Anterior cingulate cortex (tissue), 58 donors: ENCODE measurements at places on chromosomes 4 and X.

- no peak for DNase-seq
Observed at GRCh38 chr4:69835766-69836165, 24.2 kb downstream of the SULT1E1 start.

GRCh38 chr4:147704846-147705245 is 20.9 kb upstream of the PRMT9 start:
- DNase-seq = no peak

DNA sequence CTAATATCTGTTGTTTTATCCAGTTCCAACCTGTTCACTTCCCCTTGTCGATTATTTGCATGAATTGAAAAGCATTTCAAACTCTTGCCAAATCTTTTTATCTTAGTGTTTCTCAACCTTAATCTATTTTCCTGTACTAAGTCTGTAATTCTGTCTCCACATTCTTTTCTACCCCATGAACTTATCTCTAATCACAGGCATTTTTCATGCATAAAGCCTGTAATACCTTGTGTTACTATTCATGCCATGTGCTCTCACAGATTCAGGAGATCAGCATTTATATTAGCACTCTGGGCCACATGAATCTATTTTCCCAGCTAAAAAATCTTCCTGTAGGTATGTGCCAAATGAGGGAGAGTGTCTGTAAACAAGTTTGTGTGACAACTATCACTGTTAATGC is 1360.9 kb downstream of the STIM2 start:
- DNase-seq = no peak

GRCh38 chr4:33883111-33883510 is 2361.2 kb downstream of the ARAP2 start:
- no peak for DNase-seq

DNA sequence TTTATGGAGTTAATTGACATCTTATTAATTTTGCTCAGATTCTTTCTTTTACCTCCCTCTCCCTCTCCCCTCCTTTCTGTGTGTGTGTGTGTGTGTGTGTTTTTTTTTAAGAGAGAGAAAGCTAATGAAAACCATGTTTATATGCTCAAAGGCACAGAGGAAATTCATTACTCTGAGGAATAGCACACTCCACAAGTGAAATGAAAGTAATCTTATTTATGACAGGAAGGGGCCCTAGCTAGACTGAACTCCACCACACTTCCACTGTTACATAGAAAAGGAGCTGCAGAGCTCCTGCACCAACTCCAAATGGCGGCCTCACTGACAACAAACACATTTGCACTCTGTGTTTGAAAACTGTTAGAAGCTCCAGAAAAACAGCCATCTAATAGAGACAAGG is 150.6 kb downstream of the RASL11B start:
- no peak for DNase-seq

- DNase-seq = no peak
Observed at GRCh38 chrX:72539822-72540221, 32.8 kb downstream of the HDAC8 start.

DNA sequence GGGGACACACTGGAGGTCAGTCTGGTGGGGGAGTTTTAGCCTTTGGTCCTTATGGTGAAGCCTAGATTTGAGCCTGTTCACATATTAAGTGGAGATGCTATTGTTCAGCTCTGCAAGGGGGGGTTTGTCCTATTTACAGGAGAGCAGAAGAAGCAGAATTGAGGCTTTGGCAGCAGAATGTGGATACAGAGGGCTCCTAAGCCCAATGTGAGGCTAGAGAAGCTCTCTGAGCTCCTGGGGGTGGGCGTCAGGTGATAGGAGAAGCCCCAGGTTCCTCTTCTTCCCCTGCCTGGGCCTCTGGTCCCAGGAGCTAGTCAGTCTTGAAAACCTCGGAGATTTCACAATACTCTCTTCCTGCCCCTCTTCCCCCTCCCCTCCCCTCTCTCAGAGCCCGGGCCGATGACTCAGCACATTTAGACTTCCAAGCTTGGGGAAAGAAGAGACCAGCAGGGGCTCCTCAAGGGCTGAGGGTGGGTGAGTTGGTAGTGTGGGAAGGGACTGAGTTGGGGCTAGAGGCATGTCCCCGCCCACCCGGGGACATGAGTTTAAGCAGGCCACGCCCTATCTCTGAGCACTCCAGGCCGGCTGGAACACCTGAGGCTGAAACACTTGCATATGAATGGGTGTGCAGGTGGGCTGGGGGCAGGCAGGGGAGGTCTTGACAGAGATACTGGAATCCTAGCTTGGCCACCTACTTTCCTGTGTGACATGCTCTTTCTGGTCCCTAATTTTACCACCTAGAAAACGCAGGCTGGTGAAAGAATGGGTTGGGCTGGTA is 3.4 kb downstream of the TFE3 start:
- DNase-seq = peak; percentile 23

DNA sequence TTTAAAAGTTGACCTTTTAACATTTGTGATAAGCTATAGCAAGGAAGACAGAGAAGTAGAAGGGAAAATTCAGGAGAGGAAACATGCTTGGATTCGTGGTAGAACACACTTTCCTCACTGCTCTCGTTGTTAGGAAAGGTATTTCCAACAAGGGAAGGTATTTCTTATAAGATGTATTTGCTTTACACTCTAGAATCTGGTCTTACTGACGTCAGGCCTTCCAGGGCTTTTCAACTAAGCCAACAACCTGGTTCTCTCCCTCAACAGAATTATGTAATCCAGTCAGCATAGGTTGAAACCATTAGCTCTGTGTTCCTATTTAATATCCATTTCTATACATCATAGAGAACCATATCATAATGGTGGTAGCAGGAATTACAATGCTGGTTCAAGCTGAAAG is 241.9 kb downstream of the SLC39A8 start:
- DNase-seq = no peak

DNA sequence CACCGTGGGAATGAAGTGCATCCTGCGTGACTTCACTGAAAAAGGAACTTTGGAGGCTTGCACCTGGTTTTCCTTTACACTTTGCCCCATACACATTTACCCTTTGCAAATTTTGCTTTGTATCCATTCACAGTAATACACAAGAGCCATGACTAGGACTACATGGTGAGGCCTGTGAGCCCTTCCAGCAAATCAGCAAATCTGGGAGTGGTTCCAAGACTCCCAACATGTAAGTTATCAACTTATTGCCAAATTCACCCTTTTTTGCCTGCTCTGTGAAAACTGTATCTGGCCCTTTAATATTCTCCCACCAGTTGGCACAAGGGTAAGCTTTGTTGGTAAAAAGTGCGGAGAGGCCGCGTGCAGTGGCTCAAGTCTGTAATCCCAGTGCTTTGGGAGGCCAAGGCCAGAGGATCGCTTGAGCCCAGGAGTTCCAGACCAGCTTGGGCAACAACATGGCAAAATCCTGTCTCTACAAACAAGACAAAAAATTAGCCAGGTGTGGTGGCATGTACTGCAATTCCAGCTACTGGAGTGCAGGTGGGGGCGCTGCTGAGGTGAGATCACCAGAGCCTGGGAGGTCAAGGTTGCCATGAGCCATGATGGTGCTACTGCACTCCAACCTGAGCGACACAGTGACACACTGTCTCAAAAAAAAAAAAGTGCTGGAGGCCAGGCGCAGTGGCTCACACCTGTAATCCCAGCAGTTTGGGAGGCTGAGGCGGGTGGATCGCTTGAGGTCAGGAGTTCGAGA is 5.0 kb downstream of the PRMT9 start:
- DNase-seq = no peak

- DNase-seq = no peak
Observed at GRCh38 chrX:45850197-45850774, 649.6 kb upstream of the DIPK2B start.

GRCh38 chr4:138458751-138459150 is 216.6 kb upstream of the SLC7A11 start:
- no peak for DNase-seq

- DNase-seq = no peak
Observed at GRCh38 chr4:26945794-26946193, 85.2 kb downstream of the STIM2 start.

DNA sequence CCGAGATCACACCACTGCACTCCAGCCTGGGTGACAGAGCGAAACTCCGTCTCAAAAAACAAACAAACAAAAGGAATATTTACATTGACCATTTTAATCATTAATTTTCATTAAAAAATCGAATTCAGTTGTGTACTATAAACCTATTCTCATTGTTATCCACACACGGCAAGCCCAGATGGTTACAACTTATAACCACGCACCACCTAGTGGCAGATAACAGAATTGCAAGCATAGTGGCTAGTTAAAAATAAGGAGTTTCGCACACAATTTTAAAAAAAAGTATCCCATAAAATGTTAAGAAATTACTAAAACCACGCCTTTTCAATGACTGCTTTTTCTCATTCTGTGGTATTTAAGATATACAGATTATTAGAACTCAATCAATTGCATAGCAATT is 25.4 kb downstream of the MBNL3 start:
- DNase-seq = no peak

DNA sequence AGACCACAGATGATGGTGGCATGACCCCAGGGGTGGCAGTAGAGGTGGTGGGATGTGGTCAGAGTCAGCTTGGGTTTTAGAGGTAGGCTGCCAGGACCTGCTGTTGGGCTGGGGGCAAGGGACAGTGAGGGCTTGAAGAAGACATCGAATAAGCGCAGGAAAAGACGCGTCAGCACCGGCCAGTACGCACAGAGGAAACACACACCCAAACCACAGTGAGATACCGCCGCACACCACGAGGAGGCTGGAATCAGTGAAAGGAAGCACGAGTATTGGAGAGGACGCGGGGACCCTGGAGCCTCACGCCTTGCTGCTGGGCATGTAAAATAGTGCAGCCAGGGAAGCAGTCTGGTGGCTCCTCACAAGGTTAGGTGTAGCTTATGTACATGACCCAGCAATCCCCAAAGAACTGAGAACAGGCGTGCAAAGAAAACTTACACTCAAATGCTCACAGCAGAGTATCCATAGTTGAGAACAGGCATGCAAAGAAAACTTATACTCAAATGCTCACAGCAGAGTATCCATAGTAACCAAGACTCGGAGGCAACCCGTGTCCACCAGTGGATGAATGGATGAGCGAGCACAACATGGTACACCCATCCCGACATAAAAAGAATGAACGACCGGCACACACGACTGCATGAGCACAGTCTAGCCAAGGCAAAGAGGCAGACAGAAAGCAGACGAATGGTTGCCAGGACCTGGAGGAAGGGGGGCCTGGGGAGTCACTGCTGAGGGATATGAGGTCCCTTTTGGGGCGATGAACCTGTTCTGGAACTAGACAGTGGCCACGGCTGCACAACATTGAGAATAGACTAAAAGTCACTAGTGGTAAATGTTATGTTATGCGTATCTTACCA is 13.3 kb downstream of the PDZD4 start:
- no peak for DNase-seq

GRCh38 chrX:153673428-153674218 is at the start of gene PNCK:
PNCK (minus strand) TSS chrX:153673813; CDS start chrX:153673076, 737 bp downstream.
- DNase-seq = no peak
